ENCODE measurements at places on chromosomes 6 and 20.

- DNase-seq = no peak
These were observed 129.4 kb upstream of the RIN2 start for GRCh38 chr20:19628570-19629134.

- DNase-seq = no peak
These were observed 192.9 kb downstream of the AIG1 start for GRCh38 chr6:143253586-143253985.

DNA sequence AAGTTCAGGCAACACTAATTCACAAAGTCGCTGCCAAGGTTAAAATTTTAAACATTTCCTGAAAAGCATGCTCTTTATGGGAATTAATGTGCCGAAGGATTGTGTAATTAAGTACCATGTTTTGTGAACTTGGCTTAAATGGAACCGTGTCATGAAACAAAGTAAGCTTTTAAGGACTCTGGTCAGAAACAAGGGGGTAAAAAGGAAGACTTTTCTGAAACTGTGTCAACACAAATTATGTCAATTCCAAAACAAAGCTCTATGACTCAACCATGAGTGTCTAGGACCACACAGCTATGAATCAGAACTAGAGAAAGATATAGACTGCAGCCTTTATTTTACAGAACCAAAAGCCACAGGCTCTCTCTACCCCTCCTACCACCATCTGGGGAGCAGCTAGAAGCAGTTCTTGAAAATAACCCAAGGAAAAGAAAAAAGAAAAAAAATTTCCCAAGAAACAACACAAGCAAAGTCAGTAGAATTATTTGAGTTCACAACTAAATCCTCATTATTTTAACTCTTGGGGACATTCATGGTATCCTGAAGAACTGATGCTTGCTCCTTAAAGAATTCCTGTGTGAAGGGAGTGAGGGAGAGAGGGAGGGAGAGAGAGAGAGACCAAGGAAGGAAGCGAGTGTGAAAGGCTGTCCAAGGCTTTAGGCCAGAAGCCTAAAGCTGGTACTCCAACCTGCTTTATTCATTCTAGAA lies 81.9 kb downstream of the ZMYND8 start:
- DNase-seq = no peak

- no peak for DNase-seq
These were observed 14.6 kb upstream of the HLA-F start for GRCh38 chr6:29708432-29709179.

- no peak for DNase-seq
These were observed 26.1 kb upstream of the GABRR1 start for GRCh38 chr6:89243331-89243629.

DNA sequence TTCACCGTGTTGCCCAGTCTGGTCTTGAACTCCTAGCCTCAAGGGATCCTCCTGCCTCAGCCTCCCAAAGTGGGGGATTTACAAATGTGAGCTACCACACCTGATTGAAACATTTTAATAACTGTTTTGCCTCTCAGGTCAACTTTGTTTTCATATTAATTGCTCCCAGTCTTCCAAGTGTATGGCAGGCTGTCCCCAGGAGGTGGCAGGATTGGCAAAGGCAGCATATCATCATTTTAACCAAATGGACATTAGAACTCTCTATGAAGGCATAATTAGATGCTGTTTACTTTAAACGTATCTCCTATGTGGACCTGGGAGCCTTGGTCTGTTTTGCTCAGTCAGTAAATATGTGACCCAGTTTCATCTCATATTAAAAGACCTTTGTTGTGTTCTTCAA lies 59.2 kb upstream of the CSE1L start:
- DNase-seq = no peak

GRCh38 chr6:84467296-84467695 lies 239.9 kb upstream of the CEP162 start:
- DNase-seq = no peak

DNA sequence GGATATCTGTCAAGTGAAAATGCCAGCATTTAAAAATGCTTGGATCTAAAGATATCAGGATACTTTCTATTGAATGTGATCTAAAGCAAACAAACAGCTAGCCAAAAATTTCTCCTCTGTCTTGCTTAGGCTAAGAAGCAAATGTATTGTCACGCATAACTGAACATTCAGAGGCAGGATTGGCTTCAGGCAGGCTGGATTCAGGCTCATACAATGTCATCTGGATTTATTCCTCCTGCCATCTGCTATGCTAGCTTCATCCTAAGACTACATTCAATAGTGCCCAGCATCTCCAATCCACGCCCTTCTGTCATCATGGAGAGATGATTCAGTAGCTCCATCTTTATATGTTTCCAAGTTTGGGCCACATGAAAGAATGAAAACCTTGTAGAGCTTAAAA lies 27.1 kb downstream of the PFDN4 start:
- DNase-seq = no peak

GRCh38 chr6:36979347-36979742 lies 6.7 kb downstream of the MTCH1 start:
- no peak for DNase-seq

DNA sequence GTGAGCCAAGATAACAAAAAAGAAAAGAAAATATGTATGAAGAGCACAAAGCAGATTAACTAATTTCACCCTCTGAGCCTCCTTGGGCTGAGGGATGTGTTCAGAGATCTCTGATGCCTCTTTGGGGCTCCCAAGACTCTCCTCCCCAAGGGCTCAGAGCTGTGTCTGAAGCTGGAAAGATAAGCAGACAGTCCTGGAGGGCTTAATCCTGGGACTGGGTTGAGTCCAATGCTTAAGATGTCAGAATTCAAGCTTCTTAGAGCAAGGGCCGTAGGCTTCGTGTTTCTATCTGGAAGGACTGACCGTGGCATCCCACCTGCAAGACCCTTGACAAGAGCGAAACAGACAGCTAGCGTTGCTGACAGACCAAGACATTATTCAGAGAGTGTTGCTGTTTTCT lies 229.0 kb downstream of the ZMYND8 start:
- no peak for DNase-seq

DNA sequence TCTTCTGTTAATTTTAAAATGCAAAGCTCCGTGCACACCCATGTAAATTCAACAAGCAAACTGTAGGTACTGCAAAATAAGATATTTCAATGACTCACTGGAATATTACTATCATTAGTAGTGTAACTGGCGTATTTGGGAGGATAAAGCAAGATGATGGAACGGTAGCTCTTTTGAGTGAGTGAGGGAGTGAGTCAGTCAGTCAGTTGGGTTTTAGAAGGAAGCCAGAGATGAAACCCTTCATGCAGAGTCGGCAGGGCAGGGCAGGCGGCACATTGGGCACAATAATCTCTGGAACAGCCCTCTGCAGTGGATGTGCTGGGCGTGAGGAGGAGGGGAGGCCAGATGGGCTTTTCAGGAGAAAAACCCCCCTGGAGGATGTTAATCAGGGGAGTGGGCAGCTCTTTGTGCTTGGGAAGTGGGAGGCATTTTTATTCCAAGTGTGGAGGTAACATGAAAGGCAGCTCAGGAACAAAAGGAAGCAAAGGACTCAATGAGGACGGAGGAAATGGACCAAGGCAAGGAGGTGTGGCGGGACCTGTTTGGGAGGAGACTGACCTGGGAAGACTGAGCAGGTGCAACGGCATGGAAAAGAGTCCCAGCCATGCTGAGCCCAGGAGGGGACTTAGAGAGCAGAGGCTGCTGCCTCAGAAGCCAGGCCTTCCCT lies 171.2 kb downstream of the ZDHHC14 start:
- no peak for DNase-seq

DNA sequence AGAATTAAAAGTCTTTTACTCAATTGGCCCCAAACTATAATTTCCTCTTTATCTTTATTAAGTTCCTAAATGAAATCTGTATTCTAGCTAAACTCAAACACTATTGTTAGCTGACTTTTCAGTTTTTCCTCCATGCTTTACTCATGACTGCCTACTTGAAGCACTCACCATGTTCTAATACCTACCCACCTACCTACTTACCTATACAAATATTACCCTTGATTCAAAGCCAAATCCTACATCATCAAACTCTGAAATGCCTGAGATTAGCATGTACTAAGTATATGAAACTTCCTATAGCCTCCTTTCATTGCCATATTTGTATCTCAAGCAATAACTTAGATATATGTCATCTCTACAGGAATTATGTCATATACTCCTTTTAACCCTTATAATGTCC lies 259.7 kb downstream of the HDGFL1 start:
- no peak for DNase-seq

GRCh38 chr20:39909447-39909846 lies 779.6 kb downstream of the MAFB start:
- no peak for DNase-seq

- no peak for DNase-seq
These were observed 560.1 kb downstream of the UTRN start for GRCh38 chr6:144845186-144845585.

DNA sequence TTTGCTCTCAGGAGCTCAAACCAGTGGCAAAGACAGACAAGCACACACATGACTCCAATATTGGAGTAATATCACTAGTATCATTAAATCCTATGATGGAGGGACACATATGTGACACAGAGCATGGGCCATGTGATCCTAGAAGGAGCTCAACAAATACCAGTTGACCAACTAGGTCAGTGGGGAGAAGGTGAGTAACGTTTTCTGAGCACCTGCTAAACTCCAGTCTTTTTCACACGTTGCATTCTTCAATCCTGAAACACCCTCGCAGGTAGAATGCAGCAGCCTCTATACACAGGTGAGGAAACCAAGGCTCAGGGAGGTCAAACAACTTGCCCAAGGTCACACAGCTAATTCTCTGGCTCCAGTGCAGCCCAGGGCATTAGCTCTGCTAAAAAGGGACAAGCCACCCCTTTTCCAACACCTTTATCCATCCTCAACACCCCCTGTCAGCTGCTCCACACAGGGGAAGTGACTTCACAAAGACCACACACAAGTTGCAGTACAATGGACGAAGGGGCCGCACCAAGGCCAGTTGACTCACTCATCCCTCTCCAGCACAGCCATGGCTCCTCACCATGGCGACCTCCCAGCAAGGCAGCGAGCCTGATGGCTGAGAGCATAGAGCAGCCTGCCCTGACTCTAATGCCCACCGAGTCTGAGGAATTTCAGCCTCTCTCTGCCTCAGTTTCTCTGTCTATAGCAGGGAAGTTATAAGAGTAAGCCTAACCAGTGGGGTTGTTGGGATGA lies 4.4 kb downstream of the CAPN11 start:
- no peak for DNase-seq

DNA sequence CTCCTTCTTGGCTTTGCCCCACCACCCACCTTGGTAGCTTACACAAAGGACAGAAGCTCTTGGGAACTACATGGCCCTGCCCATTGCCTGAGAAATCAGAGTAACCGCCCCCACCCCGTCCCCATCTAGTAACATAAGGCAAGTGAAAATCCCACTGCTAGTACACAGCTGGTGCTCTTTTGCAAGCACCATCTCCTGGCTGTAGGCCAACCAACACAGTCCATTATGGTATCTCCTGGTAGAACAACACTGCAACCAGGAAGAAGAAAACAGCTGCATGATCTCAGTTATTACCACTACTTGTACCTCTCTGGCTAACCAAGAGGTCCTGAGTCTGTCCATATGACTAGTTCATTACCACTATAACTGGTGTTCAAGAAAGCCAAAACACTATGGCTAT lies 841.1 kb upstream of the MANEA start:
- DNase-seq = no peak

DNA sequence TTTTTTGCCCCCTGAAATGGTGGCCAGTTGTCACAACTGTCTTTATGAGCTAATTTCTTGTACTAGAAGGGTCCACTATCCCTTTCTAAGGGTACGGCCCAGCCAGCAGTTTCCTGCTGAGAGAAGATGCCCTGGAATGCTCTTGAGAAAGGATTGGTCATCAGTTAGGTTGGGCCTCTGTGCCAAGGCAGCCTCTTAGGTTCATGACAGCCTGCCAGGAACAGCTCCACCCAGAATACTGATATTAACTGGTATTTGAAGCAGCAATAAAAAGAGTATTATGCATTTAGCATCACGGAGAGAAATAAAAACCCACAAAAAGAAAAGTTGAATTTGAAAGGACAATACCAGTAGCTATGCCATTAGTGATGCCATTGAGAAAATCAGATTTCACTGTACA lies 9.0 kb upstream of the HINT3 start:
- no peak for DNase-seq

DNA sequence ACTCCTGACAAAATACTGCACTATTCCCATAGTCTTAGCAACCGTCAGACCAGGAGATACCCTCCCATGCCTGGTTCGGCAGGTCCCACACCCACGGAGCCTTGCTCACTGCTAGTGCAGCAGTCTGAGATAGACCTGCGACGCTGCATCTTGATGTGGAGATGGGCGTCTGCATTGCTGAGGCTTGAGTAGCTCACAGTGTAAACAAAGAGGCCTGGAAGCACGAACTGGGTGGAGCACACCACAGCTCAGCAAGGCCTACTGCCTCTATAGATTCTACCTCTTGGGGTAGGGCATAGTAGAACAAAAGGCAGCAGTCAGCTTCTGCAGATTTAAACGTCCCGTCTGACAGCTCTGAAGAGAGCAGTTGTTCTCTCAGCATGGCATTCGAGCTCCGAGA lies 25.4 kb downstream of the TMEM244 start:
- no peak for DNase-seq

DNA sequence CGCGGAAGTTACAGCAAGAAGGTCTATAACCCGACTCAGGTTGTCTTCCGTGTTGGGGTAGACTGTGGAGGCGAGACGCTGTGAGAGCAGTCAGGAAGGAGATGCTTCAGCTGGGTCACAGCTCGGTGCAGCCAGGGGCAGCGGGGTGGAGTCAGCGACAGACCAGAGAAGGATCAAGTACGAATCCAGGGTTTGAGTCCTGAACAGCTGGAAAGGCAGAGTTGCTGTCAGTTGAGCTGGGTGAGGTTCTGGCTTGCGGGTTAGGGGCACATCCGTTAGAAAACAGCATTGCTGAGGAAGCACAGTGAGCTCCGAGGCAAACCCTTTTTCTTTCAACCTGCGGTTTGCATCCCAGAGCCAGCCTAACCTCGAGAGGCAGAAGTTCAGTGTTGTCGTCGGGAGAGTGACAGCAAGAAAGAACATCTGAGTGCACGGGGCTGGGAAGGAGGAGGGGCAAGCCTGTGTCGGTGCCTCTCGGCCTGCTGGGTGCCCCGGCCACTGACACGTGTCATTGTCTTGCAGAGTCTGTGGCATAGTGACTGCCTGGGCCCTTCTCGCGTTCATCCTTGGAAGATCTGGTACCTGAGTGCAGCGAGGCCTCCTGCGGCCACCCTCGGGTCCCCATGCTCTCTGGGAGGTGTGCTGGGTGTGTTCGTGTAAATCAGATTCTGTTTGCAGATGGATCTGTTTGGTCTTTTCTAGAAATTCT lies 20.0 kb downstream of the PNLDC1 start:
- no peak for DNase-seq

GRCh38 chr6:168447282-168447681 lies 6.3 kb downstream of the SMOC2 start:
- DNase-seq = no peak

GRCh38 chr20:23167431-23167830 lies 81.3 kb upstream of the CD93 start:
- DNase-seq = no peak

GRCh38 chr6:7138921-7139358 lies 31.2 kb downstream of the RREB1 start:
- no peak for DNase-seq

All from forelimb muscle (tissue), 1 donor.